ENCODE measurements at places on chromosomes 5 and 9.

DNA sequence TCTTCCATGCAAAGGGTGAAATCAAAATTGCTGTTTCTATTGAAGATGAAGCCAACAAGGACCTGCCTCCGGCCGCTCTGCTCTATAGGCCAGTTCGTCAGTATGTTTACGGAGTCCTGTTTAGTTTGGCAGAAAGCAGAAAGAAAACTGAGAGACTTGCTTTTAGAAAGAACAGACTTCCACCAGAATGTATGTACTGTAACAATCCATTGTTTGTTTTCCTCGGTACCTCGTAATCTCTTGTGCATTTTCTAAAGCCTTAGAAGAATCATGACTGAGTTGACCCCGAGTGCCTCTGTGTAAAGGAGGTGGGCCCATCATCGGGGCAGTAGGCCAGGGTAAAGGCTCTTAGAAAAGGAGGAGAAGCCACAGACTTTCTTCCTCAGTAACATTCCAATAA is 44.2 kb upstream of the PHF2 start:
- DNase-seq = no peak

DNA sequence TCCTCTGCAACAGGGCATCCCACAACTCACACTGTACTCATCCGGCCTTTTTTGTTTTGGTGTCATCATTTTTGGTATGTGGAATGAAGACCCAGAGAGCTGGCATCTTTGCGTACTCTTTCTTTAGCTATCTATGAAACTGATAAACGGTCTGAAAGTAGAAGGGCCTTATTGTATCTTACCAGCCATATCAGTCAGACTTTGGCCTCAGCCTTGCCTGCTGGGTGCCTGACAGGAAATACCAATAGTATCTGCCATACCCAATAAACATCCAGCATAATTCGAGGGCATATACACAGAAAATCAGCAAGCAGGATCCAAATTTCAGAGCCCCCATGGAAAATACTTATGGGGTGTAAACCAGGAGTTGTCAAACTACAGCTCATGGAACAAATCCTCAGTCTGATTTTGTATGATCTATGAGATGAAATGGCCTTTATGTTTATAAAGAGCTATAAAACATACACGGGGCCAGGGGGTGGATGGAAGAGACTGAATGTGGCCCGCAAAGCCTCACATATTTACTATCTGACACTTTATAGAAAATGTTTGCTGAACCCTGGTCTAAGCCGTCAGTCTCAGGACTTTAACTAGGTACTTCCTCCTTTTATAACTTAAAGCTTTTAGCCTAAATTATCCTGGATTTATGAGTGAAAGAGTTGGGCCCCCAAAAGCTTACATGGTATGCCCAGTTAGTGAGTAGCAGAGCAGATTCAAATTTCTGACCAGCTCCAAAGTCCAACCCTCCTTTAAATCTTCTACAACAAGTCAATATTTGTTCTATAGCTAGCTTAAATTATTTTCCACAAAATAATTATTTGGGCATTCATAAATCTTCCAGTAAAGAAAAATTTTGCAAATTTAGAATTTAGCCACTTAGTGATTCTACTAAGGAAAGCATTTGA is 308.0 kb upstream of the PUM3 start:
- no peak for DNase-seq

DNA sequence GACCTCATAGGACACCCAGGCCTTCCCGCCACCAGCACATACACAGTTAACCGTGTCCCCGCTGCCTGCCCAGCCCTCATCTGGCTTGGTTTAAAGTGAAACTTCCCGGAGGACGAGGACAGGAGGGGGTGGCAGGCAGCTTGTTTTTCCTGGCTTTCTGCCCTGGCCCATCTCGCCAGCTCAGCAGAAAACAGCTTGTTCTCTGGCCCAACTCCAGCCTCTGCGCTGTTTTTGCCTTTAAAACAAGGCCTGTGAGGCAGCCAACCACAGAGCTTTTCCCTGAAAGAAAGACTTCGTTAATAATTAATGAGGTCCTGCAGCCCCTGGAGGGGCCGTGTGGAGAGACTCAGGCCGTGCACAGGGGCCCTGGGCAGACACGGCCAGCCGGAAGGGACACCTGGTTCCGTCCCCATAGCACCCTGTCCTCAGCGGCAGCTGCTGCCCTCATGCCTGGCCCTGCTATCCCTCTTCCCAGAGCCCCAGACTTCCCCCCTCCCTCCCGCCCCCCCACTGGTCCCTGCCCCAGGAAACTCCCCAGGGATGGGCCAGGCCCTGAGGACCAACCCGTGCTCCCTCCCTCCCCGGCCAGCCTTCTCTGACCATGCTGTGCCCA is 108.7 kb downstream of the RXRA start:
- peak; percentile 95 for DNase-seq

DNA sequence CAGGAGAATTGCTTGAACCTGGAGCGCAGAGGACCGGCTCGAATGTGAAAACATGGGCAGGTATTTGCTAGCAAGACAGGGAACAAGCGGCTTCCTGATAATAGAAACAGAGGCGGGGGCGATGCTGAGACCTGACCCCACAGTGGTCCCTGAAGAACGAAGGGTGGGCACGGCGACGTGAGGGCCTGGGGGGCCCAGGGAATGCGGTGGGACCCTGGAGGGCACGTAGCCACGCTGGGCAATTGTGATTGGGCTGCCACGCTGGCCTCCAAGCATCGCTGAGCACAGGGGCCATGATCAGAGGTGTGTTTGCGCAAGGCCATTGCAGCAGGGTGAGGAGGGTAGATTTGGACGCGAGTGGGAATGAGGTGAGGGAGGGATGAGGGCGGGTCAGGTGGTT is 30.7 kb downstream of the MED10 start:
- no peak for DNase-seq

- peak; percentile 71 for DNase-seq
These were observed 118.7 kb upstream of the CCDC112 start for GRCh38 chr5:115415143-115415491.

- DNase-seq = peak; percentile 84
These were observed 50.0 kb upstream of the GOLPH3 start for GRCh38 chr5:32223972-32224609.

DNA sequence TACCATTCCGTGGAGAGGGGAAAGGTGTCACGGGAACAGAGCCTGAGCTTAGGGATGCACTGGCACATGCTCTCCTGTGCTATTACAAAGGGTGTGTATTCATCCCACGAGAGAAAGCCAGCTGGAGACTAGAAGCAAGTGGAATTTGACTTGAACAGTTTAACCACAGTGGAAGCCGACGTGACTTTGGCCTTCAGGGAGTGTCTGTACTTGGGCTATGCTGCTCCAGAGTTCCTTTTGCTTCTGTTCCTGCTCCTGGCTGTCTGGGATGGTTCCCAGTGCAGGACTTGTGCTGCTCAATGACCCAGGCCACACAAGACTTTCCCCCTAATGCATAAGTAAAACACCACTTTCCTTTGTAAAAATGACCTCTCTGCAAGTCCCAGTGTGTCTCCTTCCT is 7.9 kb upstream of the NFIL3 start:
- no peak for DNase-seq

GRCh38 chr5:149855366-149855765 is 89.2 kb downstream of the PDE6A start:
- DNase-seq = no peak

- no peak for DNase-seq
These were observed 6.8 kb downstream of the PHF19 start for GRCh38 chr9:120870206-120870605.

DNA sequence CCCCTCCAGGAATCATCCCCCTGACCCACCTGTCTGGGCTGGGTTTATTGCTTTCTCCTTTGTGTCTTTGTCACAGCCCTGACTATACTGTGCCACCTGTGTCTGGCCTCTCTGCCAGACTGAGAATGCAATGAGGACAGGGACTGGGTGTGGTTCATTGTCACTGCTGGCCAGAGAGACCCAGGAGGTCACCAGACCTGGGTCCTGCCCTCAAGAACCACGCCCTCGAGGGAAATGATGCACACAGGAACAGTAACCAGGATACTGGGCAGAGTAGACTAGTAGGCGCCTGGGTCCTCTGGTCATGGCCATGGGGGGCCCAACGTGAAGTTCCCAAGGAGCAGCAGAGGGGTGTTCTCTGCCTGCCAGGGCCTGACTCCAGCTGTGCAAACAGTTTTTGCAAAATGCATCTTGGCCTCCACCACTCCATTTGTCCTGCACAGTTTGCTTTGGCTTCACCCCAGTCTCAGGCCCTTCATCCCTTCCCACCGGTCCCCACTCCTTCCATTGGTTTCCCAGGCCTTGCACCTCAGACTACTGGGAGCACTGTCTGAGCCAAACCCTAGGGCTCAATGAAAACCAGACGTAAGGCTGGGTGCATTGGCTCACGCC is 17.8 kb downstream of the RGS3 start:
- DNase-seq = peak; percentile 34

DNA sequence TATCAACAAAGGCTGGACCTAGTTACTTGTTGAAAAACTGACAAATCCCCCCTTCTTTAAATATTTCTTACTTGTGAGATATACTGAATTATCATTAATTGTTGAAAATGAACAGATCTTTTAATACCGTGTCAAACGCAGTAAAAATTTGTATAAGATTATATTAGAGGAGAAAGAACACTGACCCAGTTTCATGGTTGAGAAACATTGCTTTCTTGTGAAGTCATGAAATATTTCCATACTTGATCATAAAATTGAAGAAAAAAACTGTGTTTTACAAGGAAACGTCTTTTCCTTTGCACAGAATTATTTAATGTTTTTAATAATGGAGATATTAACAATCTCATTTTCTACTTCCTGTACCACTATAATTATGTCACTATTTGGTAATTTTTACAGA is 45.8 kb downstream of the MOCS2 start:
- DNase-seq = no peak

DNA sequence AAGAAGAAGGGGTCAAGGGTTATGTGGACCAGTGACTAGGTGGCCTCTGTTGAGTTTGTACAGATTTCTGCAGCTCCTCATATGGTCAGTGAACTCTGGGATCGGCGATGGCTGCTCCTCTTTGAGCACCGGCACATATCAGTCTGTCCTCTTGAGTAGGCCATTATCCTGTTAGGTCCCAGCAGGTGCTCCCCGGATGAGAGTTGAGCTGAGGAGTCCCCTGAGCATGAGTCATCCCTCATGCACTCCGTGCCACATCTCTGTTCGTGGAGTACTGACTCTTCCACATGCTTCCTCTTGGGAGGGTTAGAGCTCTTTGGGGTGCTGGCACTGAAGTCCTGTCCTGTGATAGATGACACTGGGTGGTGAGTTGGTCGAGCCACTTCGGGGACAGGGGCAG is 143.7 kb downstream of the PTTG1 start:
- peak; percentile 6 for DNase-seq

DNA sequence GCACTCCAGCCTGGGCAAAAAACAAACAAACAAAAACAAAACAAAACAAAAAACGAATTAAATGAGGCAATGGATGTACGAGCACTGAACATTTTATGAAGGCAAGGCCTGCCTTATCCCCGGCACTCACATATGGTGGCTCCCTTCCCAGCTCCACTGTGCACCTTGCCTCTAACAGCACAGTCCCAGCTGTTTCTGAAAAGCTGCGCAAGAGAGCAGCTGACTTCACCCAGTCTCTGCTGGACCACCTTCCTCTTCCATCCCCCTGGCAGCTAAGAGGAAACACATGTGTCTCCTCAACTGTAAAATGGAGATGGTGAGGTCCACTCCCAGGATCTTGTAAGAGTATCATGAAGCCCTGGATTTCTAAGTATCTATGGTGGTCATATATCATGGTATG is 100.7 kb downstream of the KLF4 start:
- DNase-seq = no peak

DNA sequence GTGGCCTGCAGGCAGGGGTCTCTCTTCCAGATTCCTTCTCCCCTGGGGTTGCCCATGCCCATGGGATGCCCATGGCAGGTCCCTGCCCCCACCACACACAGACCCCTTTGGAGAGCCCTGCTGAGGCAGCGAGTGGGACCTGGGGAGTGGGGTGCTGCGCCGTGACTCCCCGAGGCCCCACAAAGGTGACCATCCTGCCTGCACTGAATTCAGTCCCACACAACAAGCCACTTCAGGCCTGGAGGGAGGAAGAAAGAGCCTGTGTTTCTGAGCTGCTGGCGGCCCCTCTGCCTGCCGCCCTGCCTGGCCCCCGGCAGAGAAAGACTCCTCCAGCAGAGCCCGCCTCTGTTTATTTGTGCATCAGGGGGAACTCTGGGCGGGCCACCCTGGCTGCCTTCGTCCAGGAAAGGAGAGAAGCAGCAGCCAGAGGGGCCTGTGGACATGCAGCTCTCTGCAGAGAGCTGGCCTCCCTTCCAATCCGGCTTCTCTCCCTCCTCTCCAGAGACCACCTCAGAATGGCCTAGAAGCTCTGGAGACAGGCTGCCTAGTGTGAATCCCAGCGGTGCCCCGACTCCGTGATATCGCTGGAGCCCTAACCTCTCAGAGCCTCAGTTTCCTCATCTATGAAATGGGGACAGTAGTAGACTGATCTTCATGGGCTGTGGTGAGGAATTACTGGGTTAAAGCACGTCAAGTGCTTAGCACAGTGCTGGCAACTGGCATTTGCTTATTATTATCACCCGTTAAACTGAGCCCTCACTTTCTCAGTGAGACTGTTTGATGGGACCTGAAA is 72.9 kb downstream of the COL27A1 start:
- no peak for DNase-seq

GRCh38 chr5:134477462-134478245 is 47.8 kb upstream of the JADE2 start:
- no peak for DNase-seq

GRCh38 chr9:94643176-94643575 is 3.9 kb upstream of the FBP1 start:
- DNase-seq = no peak

DNA sequence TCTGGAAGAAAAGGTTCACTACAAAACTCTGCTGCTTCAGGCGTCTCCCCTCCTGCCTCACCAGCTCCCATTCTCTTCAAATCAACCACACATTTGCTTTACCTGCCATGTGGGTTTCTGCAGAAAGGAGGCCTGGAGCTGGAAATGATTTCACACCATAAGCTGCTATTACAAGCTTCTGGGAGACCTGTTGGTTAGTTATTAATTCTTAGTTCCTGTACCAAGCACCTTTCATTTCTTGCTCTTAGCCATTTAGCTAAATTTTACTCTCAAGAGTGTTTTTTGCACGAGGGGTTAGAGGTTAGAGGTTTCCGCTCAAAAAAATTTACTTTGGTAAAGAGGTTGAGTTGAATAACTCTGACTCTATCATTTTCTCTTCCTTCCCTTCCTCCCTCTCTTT is 70.3 kb downstream of the MAP1B start:
- DNase-seq = no peak

DNA sequence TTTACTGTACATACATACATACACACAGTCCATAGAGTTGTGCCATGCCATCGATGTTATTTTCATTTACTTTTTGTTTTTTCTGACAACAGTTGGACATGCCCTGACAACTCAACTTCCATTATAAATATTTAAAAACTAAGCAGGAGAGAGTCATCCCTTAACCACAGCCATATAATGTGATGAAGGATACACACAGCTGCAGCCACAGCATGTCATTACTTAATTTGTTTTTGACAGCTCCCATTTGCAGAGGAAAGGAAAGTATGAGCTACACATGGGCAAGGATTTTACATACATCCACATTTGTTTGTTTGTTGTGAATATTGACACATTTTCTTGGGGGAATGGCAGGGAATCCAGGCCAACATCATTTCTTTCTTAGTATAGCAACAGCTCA is 91.5 kb upstream of the TUT7 start:
- peak; percentile 10 for DNase-seq

GRCh38 chr9:2065704-2066103 is 50.6 kb downstream of the SMARCA2 start:
- no peak for DNase-seq

GRCh38 chr5:157912621-157913325 is 53.8 kb upstream of the CLINT1 start:
- DNase-seq = no peak

GRCh38 chr5:37208883-37209797 is 40.0 kb downstream of the CPLANE1 start:
- DNase-seq = no peak

Data from A172 (cell line).